ENCODE measurements at places on chromosomes 13 and 19.

DNA sequence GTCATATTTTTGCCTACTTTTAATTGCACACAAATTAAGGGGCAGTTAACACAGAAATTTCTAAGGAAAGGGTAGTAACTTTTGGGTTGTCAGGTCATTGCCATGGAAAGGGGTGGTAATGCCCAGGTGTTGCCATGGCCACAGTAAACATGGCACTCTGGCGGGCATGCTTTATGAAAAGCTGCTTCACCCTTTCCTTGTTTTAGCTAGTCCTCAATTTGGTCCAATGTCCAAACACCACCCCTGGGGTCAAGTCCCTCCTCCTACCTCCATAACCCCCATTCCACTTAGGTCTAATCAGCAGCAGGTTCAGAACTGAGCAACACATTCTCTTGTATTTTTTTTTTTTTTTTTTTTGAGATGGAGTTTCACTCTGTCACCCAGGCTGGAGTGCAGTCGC lies 6.6 kb downstream of the FFAR2 start:
- DNase-seq = no peak

DNA sequence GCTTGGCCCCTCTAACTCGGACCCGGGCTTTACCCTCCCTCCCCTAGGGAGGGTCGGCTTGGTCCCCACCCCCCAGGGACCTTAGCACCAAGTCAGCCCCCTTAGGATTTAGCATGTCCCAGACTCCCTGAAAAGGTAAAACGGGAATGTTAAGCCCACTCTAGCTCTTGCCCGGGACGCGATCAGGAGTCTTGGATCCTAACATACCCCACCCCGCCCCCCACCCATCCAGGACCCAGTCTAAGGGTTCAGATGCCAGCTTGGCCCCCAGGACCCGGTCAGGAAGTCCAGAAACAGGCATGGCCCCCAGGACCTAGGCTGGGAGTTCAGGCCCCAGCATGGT lies 437 bp downstream of the EPOR start:
- no peak for DNase-seq

- no peak for DNase-seq
Observed at GRCh38 chr13:45353895-45354294, 12.9 kb upstream of the TPT1 start.

- DNase-seq = no peak
Observed at GRCh38 chr13:20989656-20990321, 71.6 kb downstream of the LATS2 start.

- peak; percentile 16 for DNase-seq
Observed at GRCh38 chr19:56141417-56141993, 418 bp downstream of the ZNF444 start.

- DNase-seq = no peak
Observed at GRCh38 chr19:32651729-32652140, 23.2 kb downstream of the ANKRD27 start.

- peak; percentile 19 for DNase-seq
Observed at GRCh38 chr13:27135023-27135422, 36.6 kb downstream of the USP12 start.

DNA sequence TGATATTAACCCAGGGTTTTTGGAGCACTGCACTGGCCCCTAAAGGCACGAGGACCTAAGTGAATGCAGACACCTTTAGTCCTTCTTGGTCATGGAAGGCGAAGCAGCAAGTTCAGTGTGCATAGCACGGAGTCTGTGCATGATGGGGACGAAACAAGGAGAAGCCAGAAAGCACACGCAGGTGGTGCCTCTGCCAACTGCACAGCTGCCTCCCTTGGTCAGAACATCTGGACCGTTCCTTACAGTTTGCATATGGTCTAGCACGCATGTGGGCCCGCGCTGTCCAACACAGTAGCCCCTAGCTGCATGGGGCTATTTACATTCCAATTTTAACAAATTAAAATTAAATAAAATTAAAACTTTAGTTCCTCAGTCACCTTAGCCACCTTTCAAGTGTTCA lies 44.0 kb downstream of the FLT3 start:
- DNase-seq = no peak

- no peak for DNase-seq
Observed at GRCh38 chr19:10431254-10431942, 11.1 kb downstream of the PDE4A start.
